ENCODE measurements at places on chromosomes 3 and 15.

- no peak for DNase-seq
These were observed 665 bp upstream of the RASGRP1 start for GRCh38 chr15:38565287-38565670.

- no peak for DNase-seq
These were observed 16.9 kb upstream of the LACTB start for GRCh38 chr15:63104727-63105126.

DNA sequence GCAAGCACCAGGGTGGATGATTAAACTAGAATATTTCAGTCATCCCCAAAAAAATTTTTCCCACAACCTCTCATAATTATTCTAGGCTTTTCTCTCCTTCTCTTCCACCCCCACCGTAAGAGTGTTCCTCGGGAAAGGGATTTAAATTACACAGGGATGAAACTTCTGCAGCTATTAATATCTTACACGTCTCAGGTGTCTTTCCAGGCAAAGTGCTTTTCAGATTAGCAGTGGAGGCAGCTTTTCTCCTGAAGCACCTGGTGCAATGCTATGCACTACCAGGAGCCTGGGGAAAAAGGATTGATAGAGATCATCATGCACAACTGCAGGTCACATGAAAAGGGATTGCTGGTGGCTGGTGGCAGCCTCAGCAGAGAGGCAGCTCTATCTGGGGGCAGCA is 250.4 kb downstream of the NTRK3 start:
- DNase-seq, result no peak

- DNase-seq, result peak; percentile 44
These were observed 99.8 kb downstream of the TMEM108 start for GRCh38 chr3:133138017-133138416.

GRCh38 chr15:93245661-93246042 is 156.6 kb upstream of the RGMA start:
- DNase-seq, result no peak

DNA sequence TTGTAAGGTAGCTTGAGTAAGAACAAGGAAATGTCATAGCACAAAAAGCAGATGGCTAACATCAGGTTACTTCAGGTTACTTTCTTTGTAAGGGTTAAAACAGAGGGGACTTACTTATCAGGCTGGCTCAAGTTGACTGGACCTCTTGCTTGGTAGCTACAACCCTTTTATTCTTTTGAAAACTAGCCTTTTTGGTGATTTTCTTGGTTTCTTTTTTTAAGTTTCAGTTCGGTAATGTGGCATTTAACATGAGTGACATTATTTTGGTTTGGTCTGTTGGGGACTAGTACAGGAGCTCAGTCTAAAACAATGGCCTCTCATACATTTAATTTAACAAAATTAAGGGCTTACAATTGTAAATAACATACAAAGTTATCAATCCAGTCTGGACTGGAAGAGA is 621.4 kb downstream of the OTOL1 start:
- no peak for DNase-seq

DNA sequence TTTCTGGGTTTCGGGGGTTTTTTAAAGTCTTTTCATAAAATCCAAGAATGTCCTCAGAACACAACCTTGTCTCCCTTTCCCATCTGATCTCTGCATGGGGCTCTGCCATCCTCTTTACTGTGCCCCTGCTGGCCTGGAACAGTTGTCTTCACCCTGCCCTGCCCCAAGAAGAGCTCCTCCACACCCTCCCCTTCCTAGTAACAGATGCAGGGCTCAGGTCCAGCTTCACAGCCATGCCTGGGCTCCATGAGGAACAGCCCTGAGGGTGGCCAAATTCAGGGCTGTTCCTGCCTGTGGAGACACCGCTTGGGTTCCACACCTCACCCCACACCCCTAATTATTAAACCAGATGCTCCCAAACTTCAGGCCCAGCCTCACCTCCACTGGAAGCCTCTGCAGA is 12.9 kb upstream of the ULK3 start:
- DNase-seq, result no peak

DNA sequence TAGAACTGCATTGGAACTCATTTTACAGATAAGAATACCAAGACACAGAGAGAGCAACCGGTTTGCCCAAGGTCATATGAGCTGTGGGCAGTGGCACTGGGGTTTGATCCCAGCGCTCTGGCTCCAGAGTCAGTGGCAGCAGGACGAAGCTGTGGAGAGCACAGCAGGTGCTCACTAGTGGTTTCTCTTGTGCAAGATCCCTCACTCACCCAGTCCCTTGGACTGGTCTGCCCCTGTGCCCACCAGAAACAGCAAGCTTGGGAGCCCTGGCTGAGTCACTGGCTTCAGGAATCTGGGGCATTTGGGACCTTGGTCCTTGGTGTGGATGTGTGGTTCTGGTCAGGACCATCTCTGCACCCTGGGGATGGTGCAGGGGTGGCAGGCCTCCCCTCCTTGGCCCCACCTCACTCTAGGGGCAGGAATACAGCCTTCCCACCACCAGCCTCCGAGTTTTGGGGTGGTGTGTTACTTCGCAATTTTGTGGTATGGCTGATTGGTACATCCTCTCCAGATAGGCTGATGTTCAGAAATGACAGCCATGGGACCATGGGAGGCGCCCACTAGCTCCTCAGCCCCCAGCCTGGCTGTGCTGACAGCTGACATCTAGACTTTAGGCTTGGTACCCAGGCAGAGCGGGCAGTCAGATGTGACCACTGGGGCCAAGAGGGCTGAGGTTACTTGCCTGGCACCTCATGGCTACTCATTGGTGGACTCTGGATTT is 104.6 kb downstream of the LSM3 start:
- DNase-seq, result no peak

GRCh38 chr3:9404680-9405079 is 7.3 kb downstream of the SETD5 start:
- DNase-seq, result no peak

GRCh38 chr3:114411811-114412803 is 118.3 kb downstream of the TIGIT start:
- no peak for DNase-seq

GRCh38 chr3:141021261-141021660 is 29.9 kb upstream of the SPSB4 start:
- no peak for DNase-seq

GRCh38 chr15:99169769-99170311 is 65.0 kb downstream of the SYNM start:
- DNase-seq, result no peak

- DNase-seq, result no peak
These were observed 4.5 kb downstream of the LRRC31 start for GRCh38 chr3:169865176-169865767.

DNA sequence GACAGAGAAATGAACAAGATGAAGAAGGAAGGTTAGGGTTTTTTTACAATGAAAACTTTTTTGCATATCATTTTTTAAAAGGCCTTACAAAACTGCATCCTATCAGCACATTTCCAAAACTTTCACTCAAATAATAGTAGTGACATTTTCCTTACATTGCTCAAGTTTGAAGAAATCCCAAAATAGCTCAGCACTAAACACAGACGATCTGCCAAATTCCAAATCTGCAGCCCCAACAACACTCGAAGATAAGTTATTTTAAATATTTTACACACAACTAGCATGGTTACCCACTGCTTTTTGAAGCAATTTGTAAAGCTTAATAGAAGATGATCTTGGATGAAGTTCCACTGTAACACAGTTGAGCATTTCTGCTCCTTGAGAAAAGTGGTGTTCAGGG is 535.6 kb upstream of the ALCAM start:
- no peak for DNase-seq

- DNase-seq, result no peak
These were observed 15.5 kb downstream of the TNFAIP8L3 start for GRCh38 chr15:51079226-51079625.

- no peak for DNase-seq
These were observed 406.1 kb downstream of the TBC1D5 start for GRCh38 chr3:17336291-17336690.

GRCh38 chr3:124057420-124057819 is 65.5 kb upstream of the ROPN1 start:
- no peak for DNase-seq

GRCh38 chr15:84914909-84915605 is 30.6 kb downstream of the SLC28A1 start:
- DNase-seq, result peak; percentile 91

DNA sequence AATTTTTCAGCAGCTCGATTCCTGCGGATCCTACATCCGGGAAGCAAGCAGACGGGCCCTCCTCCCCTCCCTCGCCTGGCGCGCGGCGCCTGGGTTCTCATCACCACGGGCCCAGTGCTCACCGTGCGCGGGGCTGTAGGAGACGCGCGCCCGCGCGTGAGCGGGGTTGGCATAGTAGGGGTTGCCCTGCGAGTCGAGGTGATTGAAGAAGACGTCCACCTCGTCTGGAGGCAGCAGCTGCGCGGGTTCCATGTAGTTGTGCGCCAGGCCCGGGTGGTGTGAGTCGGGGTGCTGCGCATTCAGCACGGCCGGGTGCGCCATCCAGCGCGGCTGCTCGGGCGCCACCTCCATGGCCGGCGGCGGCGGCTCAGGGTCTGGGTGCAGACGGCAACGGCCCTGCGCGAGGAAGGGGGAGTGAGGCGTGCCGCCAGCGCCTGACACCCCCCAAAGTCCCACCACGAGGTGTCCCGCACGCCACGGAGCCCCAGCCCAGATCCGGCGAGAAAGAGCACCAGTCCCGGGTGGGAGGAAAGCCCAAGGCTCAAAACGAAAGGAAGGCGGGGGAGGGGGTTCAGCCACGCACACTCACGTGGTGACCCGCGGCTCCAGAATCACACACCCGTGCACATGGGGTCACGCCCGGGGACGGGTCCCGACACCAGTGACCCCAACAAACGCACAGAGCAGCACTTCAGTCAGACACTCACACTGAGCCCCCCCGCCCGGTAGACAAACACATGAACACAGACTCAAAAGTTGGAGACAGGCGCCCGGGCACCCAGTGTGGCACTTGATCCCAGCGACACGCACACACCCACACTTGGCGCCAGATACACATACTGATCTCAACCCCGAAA is 6.1 kb downstream of the GATA2 start:
- DNase-seq, result no peak

DNA sequence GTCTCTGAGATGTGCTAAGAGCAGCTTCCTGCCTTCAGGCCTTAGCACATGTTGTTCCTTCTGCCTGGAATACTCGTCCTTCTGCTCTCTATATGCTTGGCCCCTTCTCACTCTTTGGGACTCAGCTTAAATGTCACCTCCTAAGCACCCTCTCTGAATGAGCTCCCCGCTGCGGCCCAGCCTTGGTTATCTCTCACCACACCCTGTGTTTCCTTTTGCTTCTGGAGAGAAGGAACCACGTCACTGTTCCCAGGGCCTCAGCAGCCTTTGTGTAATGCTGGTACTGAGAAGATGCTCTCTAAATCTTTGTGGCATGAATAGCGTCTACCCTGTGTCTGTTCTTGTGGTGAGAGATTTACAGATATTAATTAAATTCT is 2.2 kb downstream of the FAH start:
- no peak for DNase-seq

- DNase-seq, result peak; percentile 31
These were observed 89.4 kb upstream of the SKOR1 start for GRCh38 chr15:67735896-67736295.

GRCh38 chr3:141266797-141267555 is 35.4 kb downstream of the PXYLP1 start:
- no peak for DNase-seq

GRCh38 chr3:117510396-117510795 is 800.8 kb downstream of the TUSC7 start:
- DNase-seq, result no peak

DNA sequence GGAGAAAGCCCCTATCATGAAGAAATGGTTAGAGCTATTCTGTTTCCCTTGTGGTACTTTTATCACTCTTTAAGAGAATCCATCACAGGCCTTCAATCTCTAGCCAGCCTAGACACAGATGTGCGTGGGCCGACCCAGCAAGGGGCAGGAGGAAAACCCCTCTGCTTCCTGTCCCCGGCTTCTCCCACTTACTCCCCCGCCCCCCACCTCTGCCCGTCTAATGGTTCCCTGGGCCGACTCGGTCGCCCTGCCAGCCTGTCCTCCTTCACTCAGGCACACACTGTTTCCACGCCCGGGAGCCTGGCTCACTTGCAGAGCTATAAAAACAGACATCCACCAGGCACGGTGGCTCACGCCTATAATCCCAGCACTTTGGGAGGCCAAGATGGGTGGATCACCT is 58.3 kb upstream of the TFRC start:
- DNase-seq, result no peak

- no peak for DNase-seq
These were observed 17.9 kb downstream of the DZIP1L start for GRCh38 chr3:138097192-138098172.

- DNase-seq, result no peak
These were observed 487 bp downstream of the DUOX2 start for GRCh38 chr15:45113380-45113990.

GRCh38 chr3:11563865-11564185 is 79.9 kb downstream of the VGLL4 start:
- DNase-seq, result no peak

DNA sequence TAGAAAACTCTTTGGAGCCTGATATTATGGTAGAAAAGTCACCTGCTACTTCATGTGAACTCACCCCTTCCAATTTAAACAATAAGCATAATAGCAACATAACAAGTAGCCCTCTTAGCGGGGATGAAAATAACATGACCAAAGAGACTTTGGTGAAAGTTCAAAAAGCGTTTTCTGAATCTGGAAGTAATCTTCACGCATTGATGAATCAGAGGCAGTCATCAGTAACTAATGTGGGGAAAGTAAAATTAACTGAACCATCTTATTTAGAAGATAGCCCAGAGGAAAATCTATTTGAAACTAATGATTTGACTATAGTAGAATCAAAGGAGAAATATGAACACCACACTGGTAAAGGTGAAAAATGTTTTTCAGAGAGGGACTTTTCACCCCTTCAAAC is 5.1 kb upstream of the SCG5 start:
- no peak for DNase-seq

- DNase-seq, result peak; percentile 28
These were observed 32.0 kb upstream of the TCF12 start for GRCh38 chr15:56886363-56886931.

DNA sequence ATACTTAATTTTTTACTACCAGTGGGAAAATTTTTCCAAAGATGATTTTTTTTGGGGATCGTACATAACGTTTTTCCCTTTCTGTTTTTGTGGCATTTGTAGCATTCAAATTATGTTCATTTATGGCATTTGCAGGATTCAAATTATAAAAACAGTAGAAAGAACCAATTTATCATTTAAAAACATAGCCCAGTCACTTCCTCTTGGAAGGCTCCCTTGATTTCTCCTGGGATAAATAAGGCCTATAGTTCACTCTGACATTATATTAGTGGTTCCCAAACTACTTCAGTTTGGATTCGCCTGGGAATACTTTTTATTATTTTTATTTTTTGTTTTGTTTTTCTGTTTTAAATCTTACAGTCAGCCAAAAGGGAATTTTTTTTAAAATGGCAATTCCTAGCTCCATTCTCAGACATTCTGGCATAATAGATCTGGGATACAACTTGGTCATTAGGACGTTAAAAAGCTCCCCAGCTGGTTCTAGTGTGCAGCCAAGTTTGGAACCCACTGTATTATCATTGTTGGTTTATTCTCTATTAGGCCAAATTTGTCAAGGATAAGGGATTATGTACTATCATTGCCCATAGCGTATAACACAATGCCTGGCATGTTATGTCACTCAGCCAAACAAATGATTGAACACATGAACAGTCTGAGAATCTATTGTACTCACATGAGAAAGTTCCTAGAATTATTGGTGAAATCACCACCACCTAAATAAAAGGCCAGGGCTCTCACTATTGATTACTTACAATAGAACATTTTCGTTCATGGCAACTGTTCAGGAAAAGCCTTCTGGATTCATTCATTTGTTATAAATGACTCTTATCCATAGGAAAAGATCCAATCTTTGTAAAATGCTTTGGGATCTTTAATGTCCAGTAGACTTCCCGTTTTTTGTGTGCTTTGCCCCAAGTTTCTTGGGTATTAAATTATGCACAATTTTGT is 28.9 kb downstream of the RARB start:
- no peak for DNase-seq

GRCh38 chr3:74510261-74510818 is 104.1 kb downstream of the CNTN3 start:
- DNase-seq, result no peak
